Spinal cord (tissue), 10 donors: ENCODE measurements at places on chromosomes 12 and 14. TPM values are rescaled to one million over a fixed set of nuclear protein-coding genes. Genes with fewer than 3 reads are reported as not detected.

DNA sequence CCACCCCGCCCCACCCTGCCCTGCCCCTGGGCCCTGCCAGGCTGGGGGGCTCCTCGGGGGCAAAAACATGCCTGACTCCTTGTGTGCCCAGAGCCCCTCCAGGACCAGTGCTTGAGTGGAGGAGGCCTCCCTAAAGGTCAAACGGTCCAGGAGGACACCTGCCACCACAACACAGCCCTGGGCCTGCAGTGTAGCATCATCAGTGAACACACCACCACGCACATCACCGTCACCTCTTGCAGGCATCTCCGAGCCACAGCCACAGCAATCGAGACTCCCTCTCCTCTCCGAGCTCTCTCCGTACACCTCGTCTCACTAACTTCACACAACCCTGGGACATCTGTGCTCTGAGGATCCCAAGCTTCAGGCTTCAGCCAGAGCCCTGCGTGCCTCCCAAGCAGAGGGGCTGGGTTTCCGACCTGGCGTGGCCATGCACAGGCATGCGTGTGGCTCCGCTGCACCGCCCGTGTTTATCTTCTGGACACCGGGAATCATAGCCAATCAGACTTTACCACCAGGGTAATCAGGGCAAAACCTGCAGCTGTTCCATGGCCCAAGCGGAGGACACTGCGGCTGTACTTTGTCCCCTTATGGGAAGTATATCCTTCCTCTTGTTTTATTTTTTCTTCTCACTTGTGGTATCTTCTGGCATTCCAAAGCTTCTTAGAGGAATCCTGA lies 6.2 kb upstream of the DIO3 start:
- no peak for DNase-seq

CIDEB gene
- 14.8 TPM for total RNA-seq

DNA sequence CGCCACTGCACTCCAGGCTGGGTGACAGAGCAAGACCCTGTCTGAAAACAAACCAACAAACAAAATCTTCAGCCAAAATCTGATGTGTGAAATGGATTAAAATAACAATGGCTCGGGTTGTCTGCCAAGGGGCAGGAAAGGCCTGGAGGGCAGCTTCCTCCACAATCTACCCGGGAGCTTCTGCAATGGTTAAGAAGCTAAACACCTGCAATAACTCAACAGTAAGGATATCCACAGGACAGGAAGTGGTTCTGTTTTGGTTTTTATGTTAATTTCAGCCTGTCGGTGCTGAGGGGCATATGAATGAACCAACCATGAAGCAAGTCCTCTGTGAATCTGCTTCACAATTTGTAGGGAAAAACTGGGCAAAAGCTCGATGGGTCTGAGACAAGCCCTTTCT lies 34.4 kb downstream of the RAD52 start:
- no peak for DNase-seq

DNA sequence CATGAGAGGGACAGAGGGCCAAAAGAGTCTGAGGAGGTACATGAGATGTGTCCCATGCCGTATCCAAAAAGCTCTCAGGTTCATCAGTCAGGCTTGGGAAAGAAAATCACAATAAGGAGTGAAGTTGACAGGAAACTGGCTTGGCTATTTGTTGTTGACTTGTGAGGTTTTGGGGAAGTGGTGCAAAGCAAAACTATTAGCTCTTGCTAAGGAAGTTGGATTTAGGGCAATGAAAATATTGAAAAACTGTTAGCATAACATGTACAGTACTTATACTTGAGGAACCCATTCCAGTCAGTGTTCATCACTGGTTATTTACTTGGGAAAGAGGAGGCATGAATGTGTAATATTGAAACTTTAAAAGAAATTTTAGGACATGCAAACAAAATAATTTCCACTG lies 145.9 kb downstream of the DUSP6 start:
- DNase-seq, result no peak

DNA sequence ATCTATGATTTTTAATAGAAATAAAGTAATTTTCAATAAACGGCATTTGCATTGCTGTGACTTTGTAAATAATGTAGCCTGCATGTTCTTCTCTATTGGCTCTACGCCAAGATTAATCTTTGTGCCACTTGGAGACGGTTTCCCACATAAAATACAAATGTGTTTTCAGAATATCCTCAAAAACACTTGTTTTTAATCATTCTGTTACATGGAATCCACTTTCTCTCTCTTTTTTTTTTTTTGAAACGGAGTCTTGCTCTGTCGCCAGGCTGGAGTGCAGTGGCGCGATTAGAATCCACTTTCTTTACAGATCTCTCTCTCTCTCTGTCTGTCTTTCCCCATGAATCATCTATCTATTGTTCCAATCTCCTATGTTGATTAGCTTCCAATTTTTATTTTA lies 22.8 kb upstream of the SSPN start:
- peak; percentile 24 for DNase-seq
